Left kidney (tissue), 8 donors: ENCODE measurements at places on chromosomes 7 and 10. TPM values are rescaled to one million over a fixed set of nuclear protein-coding genes. Genes with fewer than 3 reads are reported as not detected.
A peak's percentile ranks its signal among the peaks of the same experiment; 100 is the strongest.

DNA sequence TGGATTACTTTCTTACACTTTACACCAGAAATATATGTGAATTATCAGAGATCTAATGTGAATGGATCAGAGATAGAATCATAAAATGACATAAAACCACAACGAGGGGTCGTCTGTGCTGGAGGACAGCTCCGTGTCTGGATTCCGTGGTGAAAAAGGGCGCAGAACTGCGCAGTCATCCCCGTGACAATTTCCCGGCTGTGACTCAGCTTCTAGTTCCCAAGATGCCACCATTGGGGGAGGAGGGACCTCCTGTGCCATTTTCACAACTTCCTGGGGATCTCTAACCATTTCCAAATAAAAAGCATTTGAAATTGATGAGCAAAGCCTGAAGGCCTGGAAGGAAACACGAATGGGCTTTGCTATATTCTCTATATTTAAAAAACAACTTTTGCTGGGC lies 72.1 kb downstream of the PDGFA start:
- no peak for DNase-seq

DNA sequence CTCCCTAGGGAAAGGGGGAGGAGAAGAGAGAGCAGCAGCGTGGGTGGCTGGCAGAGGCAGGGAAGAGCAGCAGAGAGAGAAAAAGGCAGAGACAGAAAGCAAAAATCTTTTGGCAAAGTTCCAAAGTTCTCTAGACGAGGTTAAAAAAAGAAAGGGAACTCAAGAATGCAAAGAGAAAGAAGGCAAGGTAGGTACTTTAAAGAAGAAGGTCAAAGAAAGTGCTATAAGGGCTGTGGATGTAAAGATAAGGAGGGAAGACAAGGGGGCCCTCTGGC lies 20.2 kb upstream of the OPTN start:
- no peak for DNase-seq

DNA sequence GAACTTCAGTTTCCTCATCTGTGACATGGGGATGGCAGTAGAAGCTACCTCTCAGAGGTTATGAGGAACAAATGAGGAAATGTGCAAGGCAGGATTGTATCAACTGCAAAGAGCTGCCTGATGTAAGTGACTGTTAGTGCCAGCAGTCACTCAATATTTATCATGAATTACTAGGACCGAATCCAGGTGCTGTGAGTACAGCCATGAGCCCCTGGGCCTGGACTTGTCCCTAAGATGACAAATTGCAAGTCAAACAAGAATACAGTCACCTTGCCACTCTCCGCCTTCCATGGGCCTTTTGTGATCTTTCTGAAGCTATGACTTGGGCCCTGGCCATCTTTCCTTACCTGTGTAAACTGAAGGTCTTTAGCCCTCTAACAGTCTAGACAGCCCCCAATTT lies 27.7 kb upstream of the TLX1 start:
- DNase-seq, result no peak

Gene DLX6
- polyA plus RNA-seq, result not detected

DNA sequence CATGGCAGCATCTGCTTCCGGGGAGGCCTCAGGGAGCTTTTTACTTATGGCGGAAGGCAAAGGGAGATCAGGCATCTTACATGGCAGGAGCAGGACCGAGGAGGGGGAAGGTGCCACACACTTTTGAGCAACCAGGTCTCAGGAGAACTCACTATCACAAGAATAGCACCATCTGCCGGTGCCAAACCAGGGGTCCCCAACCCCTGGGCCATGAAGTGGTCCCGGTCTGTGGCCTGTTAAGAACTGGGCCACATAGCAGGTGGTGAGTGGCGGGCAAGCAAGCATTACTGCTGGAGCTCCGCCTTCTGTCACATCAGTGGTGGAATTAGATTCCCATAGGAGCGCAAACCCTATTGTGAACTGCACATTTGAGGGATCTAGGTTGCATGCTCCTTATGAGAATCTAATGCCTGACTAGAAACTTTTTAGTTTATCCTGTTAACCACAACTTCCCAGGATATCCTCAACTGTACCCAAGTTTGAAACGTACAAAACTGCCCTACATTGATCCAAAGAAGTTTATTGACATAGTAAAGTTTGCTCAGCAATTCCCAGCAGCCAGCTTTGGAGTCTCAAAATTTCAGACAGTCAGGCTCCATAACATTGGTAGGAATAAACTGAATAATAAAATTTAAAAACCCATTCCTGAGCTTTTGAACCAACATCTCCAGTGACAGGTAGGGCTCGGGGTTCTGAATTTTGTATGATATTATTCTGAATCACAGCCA lies 228.4 kb upstream of the TAC1 start:
- no peak for DNase-seq

Gene CYP3A5
- polyA plus RNA-seq, result 2.7 TPM

DNA sequence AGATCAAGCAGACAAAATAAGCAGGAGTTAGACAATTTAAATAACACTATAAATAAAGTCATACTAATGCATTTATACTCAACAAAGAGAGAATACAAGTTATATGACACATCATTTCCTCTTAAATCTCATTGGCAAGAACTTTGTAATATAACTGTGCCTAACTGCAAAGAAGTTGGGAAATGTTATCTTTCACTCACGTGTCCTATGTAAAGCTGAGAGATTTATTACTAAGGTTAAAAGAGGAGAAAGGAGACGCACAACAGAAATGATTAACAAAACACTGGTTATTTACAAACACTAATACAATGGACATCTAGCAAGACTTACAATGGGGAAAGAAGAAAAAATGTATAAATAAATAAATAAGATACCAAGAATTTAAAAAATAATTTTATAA lies 12.7 kb upstream of the TMEM273 start:
- DNase-seq, result no peak

DNA sequence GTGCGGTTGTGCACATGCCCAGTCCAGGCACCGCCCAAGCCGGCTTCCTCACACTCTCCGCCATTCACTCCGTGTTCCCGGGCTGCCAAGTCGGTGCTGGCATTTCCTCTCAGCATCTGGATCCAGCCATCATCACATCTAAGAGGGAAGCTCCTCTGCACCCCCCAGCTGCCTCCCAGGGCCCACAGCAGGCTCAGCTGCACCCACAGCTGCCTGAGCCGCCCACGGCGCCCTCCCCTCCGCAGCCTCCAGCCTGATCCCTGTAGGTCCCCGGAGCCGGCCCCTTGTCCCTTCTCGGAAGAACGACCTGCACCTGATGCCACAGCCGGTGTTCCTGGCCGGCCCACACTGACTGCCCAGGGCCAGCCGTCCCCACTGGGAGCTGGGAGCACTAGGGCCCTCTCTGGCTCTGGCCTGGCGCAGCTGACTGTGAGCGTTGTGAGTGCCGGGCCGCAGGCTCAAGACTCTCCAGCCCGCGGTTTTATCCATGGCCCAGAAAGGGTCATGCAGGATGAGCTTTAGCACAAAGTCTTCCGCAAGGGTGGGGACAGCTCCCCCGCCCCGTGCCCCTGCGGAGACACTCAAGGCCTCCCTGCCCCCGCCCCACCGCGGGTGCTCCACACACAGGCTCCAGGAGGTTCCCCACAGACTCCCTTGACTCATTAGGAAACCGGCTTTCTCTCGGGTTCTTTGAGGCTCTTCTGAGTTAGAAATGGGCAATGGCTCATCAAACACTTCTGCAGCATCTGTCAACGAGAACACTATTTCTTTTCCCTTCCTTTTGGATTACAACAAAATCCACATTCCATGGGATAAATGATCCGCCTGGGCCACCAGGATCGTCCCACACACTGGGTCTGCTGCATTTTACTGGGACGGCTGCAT lies 31.2 kb downstream of the CFAP46 start:
- peak; percentile 19 for DNase-seq

GRCh38 chr10:36608251-36608650 lies 517.1 kb upstream of the ANKRD30A start:
- DNase-seq, result no peak

Gene MET
- 52.6 TPM for polyA plus RNA-seq

Gene TMUB1
- polyA plus RNA-seq, result 19.7 TPM

- no peak for DNase-seq
These were observed 20.0 kb downstream of the TCF7L2 start for GRCh38 chr10:112970021-112970420.

Gene DPYSL4
- polyA plus RNA-seq, result 16.3 TPM

Gene JAKMIP3
- polyA plus RNA-seq, result 0.25 TPM

DNA sequence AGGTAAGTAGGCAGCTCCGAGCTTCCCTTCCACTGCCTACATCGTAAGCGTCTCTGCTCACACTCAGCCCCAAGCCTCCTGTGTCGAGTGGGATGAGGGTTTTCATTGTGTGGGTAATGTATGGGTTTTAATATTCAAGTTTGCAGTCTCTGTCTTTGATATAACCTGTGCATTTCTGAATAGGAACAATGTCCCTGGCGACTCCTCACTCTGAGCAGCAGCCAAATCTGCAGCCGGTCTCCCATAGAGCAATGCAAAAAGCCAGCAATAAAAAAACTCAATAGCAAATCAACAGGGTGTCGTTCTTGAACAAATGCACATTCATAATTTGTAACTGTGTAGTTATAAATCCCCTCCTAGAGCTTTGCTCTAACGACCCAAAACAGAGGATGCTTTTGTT lies 33.4 kb downstream of the PPP1R17 start:
- no peak for DNase-seq

- DNase-seq, result no peak
These were observed 202.8 kb downstream of the MAD1L1 start for GRCh38 chr7:2029936-2030335.

- DNase-seq, result no peak
These were observed 38.5 kb downstream of the MLLT10 start for GRCh38 chr10:21572578-21572977.

GRCh38 chr7:49703337-49703736 lies 70.1 kb upstream of the VWC2 start:
- DNase-seq, result no peak

GRCh38 chr10:122020226-122020625 lies 31.3 kb downstream of the TACC2 start:
- no peak for DNase-seq

DNA sequence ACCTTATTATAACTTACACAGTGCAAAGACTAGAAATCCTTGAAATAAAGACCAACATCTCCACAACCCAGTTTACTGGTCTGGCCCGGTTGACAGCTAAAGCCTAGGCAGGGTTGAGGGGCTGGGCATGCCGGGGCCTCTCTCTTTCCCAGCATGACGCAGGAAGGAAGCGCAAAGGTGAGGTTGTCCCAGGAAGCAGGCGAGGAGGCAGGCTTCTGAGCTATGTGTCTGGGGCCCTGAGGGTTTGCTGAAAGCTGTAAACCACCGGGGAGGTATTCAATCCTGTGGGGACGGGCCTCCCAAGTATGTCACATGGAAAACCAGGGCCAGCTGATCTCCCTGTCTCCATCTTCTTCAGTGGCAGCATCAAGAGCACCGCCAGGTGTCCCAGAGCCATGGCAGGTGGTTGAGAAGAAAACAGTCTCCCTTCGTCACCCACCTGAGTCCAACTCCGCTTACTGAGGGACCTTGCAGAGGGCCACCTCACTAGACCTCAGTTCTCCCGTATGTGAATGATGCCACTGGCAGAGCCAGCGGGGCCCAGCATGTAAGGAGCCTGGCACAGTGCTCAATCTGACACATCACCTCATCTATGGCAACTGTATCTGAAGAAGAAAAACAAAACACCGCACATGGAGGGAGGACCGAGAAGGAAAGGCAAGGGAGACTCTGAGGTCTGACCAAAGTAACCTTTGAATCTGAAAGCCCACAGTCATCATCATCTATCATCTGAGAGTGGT lies 49.5 kb downstream of the FAM53B start:
- no peak for DNase-seq

Gene ASB10
- polyA plus RNA-seq, result not detected

Gene MRLN
- polyA plus RNA-seq, result 0.48 TPM

GRCh38 chr7:4722960-4723630 lies 41.0 kb downstream of the FOXK1 start:
- no peak for DNase-seq

DNA sequence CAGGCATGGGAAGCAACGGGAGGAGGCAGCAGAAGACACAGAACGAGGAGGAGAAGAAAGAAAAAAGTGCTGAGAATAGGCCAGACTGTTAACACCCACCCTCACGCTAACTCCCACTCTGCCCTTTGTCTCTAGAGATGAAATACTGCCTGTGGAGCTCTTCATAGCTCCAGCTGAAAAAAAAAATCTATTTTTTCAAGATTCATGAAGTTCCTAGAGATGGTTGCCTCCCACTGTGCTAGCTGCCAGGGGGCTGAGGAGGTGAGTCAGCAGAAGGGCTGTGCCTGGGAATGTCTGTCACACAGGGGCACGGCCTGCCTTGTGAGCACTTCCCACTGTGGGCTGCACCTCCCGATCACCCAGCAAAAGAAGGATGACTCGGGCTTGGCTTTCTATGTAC lies 144.5 kb downstream of the RNF216 start:
- no peak for DNase-seq

DNA sequence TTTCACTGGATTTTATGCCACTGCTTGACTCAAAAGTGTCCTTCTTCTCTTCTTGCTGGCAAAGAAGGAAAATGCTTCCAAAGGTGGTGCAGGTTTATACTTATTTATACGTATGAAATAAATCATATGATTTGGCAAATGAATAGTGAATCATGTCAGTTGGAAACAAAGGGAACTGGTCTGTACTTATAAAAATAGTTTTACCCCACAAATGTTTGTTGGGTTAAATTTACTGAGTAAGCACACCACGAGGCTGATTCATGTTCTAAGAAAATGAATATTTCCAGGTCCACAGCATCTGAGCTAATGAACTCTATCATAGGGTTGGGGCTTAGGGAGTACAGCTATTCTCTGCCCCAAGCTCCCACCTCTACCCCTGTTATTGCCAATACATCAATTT lies 232.2 kb downstream of the TRIL start:
- DNase-seq, result no peak

GRCh38 chr7:105990141-105990540 lies 27.1 kb downstream of the CDHR3 start:
- no peak for DNase-seq

- no peak for DNase-seq
These were observed 31.4 kb downstream of the ADRB1 start for GRCh38 chr10:114075093-114075492.

- DNase-seq, result no peak
These were observed 482.6 kb downstream of the RPS24 start for GRCh38 chr10:78516236-78516635.

DNA sequence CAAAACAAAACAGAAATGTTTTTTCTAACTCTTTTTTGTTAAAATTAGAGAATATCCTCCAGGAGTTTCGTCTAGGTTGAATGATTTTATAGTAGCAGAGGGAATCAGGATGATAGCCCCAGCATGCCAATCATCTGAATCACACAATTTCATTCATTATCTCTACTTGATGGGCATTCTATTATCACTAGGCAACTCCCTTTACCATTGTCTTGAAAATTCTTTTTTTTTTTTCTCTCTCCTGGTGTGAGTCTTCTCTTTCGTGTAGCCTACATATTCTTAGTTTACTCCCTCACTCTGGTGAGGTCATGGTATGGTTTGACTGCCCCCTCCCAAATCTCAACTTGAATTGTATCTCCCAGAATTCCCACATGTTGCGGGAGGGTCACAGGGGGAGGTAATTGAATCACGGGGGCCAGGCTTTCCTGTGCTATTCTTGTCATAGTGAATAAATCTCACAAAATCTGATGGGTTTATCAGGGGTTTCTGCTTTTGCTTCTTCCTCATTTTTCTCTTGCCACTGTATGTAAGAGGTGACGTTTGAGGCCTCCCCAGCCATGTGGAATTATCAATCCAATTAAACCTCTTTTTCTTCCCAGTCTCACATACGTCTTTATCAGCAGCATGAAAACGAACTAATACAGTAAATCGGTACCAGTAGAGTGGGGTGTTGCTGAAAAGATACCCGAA lies 105.0 kb downstream of the OTUD1 start:
- no peak for DNase-seq

- DNase-seq, result no peak
These were observed 10.9 kb upstream of the SNX8 start for GRCh38 chr7:2325162-2325561.
